PC-3 (cell line): ENCODE measurements at places on chromosomes 1 and 21. TPM values are rescaled to one million over a fixed set of nuclear protein-coding genes. Genes with fewer than 3 reads are reported as not detected.

TPTE gene
- not detected in 2 replicates for total RNA-seq

GRCh38 chr1:2187619-2188018 lies 7.0 kb downstream of the FAAP20 start:
- H3K36me3 ChIP-seq: no peaks in the 10 kb centered on the region; the same call in 1 of the 2 replicates
- no peak overlapping the region for H3K4me3 ChIP-seq
- H3K27me3 ChIP-seq: no peaks in the 10 kb centered on the region
- peaks cover 31% of the 10 kb centered on the region for H3K4me1 ChIP-seq

SERPINC1 gene
- not detected in 2 replicates for total RNA-seq

GRCh38 chr1:11594222-11594621 lies 60.0 kb downstream of the FBXO2 start:
- peaks cover 23% of the 10 kb centered on the region for H3K27me3 ChIP-seq
- DNase-seq: no peak
- H3K4me1 ChIP-seq: no peaks in the 10 kb centered on the region

DNA sequence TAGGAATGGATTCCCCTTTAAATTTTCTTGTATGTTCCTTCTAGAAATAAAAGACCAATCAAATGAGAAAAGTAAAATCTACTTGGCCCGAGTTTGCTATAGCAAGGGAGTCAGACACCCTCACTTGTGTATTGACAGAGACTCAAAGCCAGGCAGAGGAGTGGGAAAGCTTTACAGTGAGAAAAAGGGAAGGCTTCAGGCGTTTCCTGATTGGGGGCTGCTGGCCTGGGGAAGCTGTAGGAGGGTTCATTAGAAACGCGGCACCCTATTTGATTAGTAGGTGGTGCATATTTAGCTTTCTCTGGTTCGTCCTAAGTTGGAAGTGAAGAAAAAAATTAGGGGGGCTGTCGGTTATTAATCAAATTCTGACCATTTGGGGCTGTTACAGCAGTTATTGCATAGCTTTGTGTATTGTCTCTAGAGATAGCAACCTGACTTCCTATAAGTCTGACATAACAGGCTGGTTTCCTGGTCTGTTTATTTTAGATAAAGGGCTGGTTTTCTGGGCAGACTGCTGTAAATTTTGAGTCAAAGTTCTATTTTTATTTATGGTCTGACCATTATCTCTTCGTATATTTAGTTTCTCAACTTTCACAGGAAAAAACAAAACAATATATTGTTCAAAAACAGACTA lies 10.0 kb downstream of the SLC25A24 start:
- no peaks in the 10 kb centered on the region for H3K27me3 ChIP-seq
- no peak for DNase-seq
- H3K4me1 ChIP-seq: no peaks in the 10 kb centered on the region
